Hypothalamus (tissue), 51 donors: ENCODE measurements at places on chromosomes 6 and 20.

DNA sequence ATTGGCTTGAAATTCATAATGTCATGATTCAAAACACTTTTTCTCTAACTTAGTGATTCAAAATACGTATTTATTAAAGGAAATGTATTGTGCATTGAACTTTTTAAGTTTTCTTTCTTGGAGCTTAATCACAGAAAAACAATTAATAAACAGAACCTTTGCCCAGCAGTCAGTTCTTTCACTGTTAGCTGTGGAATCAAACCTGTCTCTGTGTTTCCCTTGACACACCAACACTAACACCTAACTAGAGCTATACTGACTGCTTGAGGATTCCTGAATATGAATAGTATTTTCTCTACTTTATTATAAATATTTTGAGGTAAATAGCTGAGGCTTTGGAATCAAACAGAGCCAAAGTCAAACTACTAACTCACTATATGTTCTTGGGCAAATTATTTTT lies 296.4 kb downstream of the HIVEP2 start:
- no peak for DNase-seq

- DNase-seq, result peak; percentile 79
Measured at GRCh38 chr20:57346477-57346876, 4.6 kb upstream of the RAE1 start.

DNA sequence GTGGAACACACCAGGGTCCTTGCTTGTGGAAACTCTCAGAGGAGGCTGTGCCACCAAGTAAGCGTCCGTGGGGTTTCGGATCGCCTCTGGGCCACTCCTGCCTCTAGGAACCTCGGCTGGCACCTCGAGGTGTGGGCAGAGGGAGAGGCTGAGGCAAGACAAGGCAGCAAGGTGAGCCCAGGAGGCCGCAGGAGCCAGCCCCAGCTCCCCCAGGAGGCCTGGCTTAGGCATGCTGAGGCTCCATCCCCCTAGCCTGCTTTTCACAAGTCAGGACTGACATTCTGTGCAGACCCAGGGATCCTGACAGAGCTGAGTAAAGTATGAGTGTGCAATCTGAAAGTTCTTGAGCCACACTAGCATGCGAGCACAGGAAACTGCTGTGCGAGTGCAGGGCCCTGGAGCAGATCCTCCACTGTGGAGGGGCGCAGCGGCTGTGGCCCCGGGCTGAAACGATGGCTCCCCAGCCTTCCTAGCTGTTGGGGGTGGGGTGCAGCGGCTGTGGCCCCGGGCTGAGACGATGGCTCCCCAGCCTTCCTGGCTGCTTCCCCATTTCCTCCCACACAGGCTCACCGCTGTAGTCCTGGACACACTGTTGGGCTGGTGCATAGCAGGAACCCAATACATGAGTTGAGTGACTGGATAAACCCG lies 75.2 kb upstream of the CD93 start:
- DNase-seq, result no peak

GRCh38 chr20:15033891-15034290 lies 696.5 kb upstream of the FLRT3 start:
- no peak for DNase-seq

- no peak for DNase-seq
Measured at GRCh38 chr6:167056370-167056769, 57.2 kb downstream of the CEP43 start.

GRCh38 chr6:52283111-52283510 lies 1.4 kb downstream of the MCM3 start:
- DNase-seq, result no peak

GRCh38 chr6:70281923-70282311 lies 21.0 kb downstream of the COL9A1 start:
- DNase-seq, result no peak

- DNase-seq, result no peak
Measured at GRCh38 chr20:58577871-58578598, 62.8 kb upstream of the APCDD1L start.

DNA sequence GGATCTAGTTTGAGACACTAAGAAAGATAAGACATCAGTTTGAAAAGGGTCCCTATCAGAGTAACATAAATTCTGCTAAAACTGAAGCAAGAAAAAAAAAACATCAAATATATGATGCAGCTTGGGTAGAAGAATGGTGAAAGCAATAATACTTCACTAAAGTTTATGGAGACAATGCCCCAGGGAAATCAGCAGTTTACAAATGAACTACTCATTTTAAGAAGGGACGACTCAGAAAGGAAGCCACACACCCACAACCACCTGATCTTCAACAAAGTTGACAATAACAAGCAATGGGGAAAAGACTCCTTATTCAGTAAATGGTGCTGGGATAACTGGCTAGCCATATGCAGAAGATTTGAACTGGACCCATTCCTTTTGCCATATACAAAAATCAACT lies 143.5 kb downstream of the TPBG start:
- DNase-seq, result no peak

- DNase-seq, result no peak
Measured at GRCh38 chr20:57612436-57612835, 7.8 kb downstream of the ZBP1 start.

DNA sequence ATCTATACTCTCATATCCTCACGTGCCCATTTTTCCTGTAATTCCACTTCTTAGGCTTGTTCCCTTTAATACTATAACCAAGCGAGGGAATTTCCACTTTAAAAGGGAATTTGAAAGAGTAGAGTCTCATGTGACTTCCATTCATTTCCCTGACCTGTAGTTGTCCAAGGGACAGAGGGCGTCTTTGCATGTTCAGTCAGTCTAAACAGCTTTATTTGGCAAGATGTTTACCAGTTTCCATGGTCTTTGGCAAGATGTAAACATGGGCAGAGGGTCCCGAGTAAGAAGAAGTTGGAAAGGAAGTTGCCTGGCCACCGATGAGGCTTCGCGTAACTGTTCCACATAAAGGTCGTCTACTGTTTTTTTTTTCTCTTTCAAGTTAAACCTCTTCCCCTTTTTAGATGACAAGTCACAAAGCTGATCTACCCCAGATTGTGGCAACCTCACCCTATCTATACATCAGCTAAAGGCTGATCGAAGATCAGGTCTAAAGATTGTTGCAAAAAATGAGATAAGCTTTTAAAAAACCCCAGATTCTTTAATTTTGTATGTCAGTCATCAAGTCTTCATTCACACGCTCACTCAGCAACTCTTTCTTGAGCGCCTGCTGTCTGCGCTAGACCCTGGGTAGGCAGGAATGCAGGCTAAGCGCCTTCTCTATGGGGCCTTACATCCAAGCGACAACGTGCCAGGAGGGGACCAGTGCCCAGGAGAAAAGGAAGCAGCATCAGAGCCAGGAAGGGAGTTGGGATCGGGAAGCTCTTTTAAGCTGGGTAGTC lies 31.7 kb upstream of the CCR6 start:
- DNase-seq, result no peak

DNA sequence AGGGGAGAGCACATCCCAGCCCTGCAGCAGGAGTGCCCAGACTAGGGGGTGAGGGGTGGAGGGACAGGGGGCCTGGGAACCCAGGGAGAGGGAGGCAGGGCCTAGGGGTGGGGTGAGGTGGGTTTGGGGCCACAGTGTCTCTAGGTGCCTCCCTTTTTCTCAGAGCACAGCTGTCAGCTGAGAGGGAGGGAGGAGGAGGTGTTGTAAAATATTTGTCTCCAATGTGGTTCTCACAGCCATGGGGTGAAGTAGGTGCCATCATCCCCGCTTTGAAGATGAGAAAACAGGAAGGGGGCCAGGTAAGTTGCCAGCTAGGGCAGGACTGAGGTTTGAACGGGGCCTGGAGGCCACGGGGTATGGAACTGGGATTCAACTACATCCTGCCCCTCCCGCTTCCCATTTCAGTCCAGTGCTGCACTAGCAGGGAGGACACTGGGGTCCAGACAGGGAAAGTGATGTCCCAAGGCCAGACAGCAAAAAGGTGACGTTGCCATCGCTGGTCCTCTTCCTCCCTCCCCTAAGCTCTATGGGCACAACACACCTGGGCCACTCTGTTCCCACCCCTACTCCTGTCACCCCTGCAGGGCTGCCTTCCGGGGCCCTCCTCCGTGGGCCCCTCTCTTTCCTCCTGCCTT lies 20.3 kb downstream of the PACSIN1 start:
- no peak for DNase-seq

GRCh38 chr6:44107017-44107416 lies 20.2 kb downstream of the MRPL14 start:
- DNase-seq, result no peak

GRCh38 chr6:24147511-24148153 lies 21.6 kb downstream of the NRSN1 start:
- no peak for DNase-seq

- DNase-seq, result no peak
Measured at GRCh38 chr6:143762126-143762525, 81.0 kb upstream of the LTV1 start.

DNA sequence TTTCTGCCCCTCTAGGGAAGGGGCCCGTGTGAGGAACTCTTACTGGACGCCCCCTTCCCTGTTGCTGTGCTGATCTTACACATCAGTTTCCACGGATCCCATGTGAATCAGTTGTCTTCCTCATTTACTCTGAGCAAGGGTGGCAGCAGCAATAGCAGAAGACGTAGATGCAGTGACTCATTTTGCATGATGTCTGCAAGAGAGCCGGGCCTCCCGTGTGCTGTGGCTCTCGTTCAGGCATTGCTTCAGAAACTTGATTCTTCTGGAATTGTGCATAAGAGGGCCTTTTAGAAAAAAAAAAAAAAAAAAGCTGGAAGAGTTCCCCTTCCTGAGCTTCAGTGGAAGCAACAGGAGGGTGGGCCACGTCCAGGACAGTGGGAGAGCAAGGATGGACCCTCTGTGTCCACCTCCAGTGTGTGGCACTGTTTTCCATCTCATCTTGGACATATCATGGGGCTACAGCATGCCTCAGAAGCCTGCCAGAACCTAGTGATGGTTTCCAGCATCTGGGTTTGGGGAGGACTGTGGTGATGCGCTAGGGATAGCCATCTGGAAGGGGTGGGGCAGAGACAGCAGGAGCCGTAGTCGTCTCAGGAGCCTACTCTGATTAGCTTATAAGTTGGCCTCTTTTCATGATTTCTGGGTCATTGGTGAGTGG lies 62.1 kb downstream of the FOXO3 start:
- DNase-seq, result peak; percentile 17

DNA sequence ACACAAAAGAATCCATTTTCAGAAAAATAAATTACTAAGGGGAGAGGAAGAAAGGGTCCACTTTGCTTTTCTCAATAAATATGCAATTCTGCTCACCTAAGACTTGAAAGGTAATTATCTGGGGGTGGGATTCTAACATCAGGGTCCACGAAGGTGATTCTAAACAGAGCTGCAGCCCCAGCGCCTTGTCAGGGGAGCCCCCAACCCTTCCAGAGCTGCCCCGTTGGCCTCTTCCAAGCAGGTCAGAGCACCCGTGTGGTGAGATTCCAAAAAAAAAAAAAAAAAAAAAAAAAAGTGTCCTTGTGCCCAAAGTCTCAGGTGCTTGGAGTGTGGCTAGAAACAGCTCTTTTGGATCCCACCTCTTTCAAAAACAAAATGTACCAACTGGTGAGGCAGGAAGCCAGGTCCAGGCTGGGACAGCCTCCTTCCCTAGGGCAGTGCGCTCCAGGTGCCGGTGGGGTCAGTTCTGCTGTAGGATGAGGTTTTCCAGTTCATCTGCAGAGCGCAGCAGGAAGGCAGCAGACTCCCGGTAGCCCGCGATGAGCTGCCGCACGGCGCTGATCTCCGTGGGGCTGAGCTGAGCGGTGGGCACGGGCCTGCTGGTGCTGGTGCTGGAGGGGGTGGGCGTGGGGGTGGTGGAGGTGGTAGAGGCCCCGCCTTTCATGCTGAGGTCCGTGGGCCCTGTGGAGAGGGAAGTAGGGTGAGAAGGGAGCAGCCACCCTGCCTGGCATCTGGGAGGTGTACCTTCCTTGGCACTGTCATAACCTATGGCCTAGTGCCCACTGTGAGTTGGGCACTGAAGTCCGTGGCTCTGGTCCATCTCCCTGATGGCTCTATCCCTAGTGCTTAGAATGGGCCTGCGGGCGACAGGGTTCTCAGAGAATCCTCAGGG lies 89.3 kb downstream of the ASXL1 start:
- DNase-seq, result no peak

DNA sequence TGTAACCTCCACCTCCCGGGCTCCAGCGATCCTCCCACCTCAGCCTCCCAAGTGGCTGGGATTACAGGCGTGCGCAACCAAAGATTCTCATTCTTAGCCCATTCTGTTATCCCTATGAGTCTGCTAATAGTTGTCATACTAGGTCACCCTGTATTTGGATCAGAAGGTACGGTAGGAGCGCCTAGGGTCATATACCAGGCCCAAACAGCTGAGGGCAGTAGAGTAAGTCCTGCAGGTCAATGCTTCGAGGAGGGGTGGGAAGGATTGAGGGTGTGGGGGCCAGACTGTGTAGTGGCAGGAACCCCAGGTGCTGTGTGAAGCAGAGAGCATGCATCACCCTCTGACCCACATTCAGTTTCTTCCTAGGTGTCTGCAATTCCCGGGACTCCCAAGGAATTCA lies 22.7 kb upstream of the POU5F1 start:
- no peak for DNase-seq

GRCh38 chr20:58389968-58390658 lies 1.1 kb downstream of the VAPB start:
- no peak for DNase-seq

- no peak for DNase-seq
Measured at GRCh38 chr6:36149476-36149875, 19.2 kb downstream of the MAPK13 start.

- DNase-seq, result peak; percentile 44
Measured at GRCh38 chr6:158026054-158026900, 44.6 kb downstream of the SYNJ2 start.

DNA sequence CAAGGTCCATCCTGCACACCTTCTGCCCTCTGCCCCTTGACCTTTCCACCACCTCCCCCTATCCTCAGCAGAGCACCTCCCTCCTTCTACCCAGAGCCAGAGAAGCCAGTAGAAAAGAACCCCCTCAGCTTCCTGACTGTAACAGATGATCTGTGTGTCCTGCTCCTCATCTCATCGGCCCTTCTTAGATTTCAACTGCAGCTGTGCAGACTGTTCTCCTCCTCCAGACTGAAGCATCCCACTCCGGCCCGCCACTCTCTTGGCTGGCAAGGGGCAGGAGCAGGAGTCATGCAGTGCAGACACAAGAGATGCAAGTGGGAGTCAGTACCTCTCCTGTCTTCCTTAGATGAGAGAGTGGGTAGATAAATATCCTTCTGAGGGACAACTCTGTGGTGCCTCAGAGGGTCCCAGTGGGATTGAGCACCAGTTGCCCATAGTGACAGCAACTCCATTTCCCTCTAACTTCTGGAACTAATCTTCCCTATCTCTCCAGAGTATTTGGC lies 163.5 kb upstream of the MLN start:
- DNase-seq, result no peak
